ENCODE measurements at places on chromosomes 2 and 18.

GRCh38 chr2:10536569-10537133 lies 88.5 kb upstream of the ODC1 start:
- no peak for DNase-seq

DNA sequence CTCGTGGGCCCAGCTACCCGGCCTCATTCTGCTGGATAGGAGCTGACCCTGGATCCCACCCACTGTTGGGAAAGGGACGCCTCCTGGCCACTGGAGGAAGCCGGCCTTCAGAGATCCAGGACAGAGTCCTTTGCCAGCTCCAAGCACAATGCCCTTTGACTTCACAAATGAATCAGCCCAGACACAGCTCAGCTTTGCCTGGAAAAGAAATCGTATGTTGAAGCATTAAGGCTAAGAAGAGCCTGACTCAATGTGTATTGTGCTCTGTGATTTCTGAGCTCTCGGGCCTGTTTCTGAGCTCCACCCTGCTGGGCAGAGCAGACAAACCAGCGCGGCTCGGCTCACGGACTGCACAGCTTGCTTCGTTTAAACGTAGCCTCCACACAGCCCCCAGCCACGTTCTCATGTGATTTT lies 162.9 kb upstream of the APCDD1 start:
- no peak for DNase-seq

DNA sequence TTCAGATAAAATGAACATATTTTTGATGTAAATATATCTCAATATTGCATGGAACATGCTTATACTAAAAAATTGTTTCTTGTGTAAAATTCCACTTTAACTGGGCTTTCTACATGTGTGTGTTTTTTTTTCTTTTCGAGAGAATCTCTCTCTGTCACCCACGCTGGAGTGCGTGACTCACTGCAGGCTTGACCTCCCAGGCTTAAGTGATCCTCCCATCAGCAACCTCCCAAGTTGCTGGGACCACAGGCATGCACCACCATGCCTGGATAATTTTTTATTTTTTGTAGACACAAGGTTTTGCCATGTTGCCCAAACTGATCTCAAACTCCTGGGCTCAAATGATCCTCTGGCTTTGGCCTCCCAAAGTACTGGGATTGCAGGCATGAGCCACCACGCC lies 254.6 kb downstream of the LOXHD1 start:
- no peak for DNase-seq

- DNase-seq: no peak
These were observed 74.8 kb downstream of the CDK15 start for GRCh38 chr2:201880993-201881611.

DNA sequence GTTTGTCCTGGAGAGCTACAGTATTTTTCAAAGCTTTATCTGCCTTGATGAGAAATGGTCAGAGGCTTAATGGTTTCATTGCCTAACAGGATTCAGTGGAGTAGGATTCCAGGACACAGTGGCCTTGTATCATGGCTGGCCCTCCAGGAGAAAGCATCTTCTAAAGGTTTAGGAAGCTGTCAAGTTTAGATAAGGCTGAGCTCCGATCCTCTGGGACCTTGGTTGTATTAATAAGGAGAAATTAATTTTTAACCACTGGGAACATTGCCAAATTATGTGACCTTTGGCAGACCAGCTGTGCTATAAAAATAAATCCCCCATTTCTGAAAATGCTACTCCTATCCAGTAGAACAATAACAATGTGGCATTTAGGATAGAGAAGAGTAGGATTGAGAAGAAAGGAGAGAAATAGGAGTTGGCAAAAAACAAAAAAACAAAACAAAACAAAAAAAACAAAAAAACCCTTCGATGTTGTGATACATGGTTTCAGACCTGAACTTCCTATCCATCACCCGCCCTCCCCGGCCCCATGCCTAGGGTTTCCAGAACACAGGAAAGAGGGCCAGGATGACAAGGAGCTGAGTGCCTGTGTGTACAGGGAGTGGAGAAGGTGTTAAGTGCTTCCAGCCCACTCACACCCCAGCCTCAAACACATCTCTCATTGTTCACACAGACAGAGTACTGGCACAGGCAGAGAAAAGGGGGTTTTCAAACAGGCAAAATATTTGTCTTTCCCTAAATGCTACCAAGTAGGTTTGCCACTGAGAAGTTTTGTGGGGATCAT lies 6.3 kb downstream of the NRP2 start:
- no peak for DNase-seq

GRCh38 chr18:76498064-76498463 lies 3.0 kb upstream of the ZNF516 start:
- DNase-seq: no peak

Data from stimulated activated CD8-positive, alpha-beta memory T cell treated with anti-CD3 and anti-CD28 coated beads, Interleukin-2, amount 100 ng/mL, for 48 hours (primary cell).